ENCODE measurements at places on chromosomes 12 and 14. TPM values are rescaled to one million over a fixed set of nuclear protein-coding genes. Genes with fewer than 3 reads are reported as not detected.

The IL22 gene
- not detected for total RNA-seq

The CCDC175 gene
- 2.0 TPM for total RNA-seq

The HIF1A gene
- total RNA-seq: 151 TPM

The ATP2B1 gene
- total RNA-seq: 248 TPM

The LRP6 gene
- total RNA-seq: 68.5 TPM
